ENCODE measurements at places on chromosomes 3 and 15. TPM values are rescaled to one million over a fixed set of nuclear protein-coding genes. Genes with fewer than 3 reads are reported as not detected.

- DNase-seq, result peak; percentile 48
Observed at GRCh38 chr3:155744626-155745324, at the start of gene PLCH1. Gene PLCH1, minus strand, starts transcription at chr3:155745071. Its CDS starts 40,847 bp downstream, at chr3:155704224.

VGLL4 gene
- 34.7 TPM for total RNA-seq

DNA sequence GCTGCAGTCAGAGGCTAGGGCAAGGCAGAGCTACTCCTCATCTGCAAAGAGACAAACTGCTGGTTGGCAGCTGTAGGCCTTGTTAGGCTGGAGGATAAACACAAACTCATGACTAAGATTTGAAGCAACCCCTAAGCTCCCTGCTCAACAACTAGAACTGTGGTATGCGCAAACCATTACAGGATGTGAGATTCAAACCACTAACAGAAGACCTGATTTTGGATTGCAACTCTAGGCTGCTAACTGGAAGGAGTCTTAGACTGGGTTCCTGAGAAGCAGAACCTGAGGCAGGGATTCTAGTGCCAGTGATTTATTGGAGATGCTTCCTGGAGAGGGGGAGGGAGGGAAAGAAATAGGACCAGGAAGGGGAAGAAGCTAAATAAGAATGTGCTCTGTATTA is 22.5 kb downstream of the CCR4 start:
- DNase-seq, result peak; percentile 14

GRCh38 chr3:17023006-17023664 is 138.4 kb downstream of the PLCL2 start:
- no peak for DNase-seq

DNA sequence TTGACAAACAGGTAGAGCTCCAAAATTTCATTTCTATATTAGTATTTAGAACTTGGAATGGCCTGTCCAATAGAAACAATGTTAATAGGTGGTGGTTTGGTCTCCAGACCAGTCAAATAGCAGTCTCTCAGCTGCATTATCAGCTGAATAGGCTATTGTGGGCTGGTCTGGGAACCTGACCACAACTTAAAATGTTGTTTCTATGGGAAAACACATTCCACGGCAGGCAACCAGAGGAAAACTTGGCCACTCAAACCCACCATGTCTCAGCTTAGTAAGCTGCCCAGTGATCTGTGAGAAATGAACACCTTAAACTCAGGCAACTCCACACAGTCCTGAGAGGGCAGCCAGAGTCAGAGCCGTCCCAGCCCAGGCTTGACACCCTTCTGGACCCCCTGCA is 20.4 kb downstream of the FBN1 start:
- no peak for DNase-seq

DNA sequence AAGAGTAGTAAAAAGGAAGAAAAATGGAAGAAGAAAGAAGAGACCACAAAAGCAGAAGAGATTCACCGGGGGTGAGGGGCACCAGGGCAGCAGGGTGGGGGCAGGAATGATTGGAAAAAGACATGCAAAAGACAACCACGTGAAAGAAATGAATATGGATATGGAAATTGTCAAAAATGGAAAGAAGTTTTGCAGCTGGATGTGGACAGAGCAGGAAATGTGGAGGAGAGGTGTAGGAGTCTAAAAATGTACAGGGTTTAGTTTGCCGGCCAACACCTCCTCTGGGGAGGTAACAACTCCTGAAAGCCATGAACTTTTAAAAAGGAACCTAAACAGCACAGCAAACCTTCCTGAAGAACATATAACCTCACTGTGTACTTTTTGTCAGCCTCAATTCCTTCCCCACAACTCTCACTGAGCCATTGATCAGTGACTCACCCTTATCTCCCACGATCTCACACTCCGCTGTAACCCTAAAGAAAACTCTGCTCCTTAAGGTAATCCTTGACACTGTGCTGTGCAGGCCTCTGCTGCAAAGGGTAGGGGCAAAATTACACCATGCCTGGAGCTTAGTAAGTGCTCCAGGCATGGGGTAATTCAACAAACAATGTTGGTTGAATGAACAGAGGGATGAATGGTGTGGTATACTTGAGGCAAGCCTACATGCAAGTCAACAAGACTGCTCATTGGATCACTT is 100.2 kb upstream of the BOC start:
- peak; percentile 45 for DNase-seq

- peak; percentile 24 for DNase-seq
Observed at GRCh38 chr15:95105229-95105628, 873.9 kb downstream of the MCTP2 start.

DNA sequence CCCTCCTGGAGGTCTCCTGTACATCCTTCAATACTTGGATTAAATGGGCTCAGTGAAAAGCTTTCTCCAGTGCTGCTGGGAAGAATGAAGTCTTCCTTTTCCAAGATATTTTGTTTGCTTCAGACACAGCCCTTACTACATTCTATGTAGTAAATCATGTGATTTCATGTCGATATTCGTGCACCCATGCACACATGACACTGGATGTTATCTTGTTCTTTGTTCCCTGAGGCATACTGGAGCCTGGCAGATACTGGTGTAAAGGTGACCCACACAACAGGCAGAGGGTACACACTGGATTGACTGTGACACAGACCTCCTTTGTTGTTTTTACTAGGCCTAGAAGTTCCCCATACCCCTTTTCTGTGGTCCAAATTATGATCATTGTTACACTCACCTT is 40.3 kb upstream of the ATP2C1 start:
- DNase-seq, result no peak

GRCh38 chr3:184485241-184485640 is 76.3 kb upstream of the EPHB3 start:
- no peak for DNase-seq

- DNase-seq, result no peak
Observed at GRCh38 chr15:27249760-27250109, 278.8 kb downstream of the GABRG3 start.

DNA sequence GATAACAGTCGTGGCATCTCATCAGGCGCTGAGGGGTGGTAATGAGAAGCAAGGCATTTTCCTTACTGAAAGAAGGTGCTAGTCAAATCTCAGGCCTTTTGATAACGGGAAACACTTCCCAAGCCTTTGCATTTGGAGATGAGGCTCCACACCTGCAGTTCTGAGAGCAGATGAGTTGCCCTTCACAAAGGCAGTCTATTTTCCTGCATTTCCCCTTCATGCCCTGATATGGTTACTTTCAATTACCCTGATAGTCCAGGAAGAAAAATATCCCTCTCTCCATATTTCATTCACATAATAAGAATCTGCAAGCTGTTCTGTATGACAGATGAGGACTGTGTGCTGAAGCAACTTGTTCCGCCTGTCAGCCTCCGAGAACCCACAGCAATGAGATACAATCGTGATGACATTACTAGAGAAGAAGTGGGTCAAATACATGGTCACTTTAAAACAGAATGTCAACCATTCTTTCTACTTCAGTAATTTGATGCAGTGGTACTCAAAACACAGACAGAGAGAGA is 25.0 kb downstream of the FHIT start:
- no peak for DNase-seq

GRCh38 chr3:42649783-42650182 is 3.7 kb upstream of the ZBTB47 start:
- DNase-seq, result no peak

GRCh38 chr3:29608414-29609327 is 327.8 kb downstream of the RBMS3 start:
- DNase-seq, result no peak

SHC4 gene
- 1.5 TPM for total RNA-seq

GRCh38 chr3:197327701-197328100 is 29.3 kb upstream of the DLG1 start:
- peak; percentile 80 for DNase-seq

MLF1 gene
- 11.8 TPM for total RNA-seq

- peak; percentile 18 for DNase-seq
Observed at GRCh38 chr3:32575451-32576113, 4.9 kb upstream of the DYNC1LI1 start.

LRRC31 gene
- not detected for total RNA-seq

GRCh38 chr3:197394464-197395321 is 96.3 kb upstream of the DLG1 start:
- DNase-seq, result peak; percentile 92

- peak; percentile 80 for DNase-seq
Observed at GRCh38 chr3:194574639-194575483, 58.4 kb downstream of the TMEM44 start.

DNA sequence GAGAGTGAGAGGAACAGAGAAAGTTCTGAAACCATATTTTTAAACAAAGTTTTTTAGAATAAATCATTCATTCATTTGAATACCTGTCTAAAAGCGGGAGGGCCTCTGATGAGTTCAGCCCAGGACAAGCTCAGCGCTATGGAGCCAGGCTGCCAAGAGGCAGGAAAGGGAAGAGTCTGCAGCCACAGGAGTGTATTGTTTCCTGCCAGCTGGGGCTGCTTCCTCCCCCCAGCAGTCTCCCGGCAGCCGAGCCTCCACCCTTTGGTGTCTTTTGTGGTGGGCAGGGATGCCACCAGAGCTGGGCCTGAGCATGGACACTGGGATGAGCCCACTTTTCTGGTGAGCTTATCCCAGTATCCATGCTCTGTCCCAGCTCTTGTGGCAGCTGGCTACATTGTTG is 199.5 kb upstream of the TPRG1 start:
- DNase-seq, result no peak

SPINK8 gene
- not detected for total RNA-seq

- DNase-seq, result peak; percentile 76
Observed at GRCh38 chr3:117903226-117903625, 1131.4 kb downstream of the IGSF11 start.

GRCh38 chr3:15206662-15207576 is 873 bp downstream of the CAPN7 start:
- peak; percentile 51 for DNase-seq

GRCh38 chr15:59119625-59120024 is 14.7 kb downstream of the CCNB2 start:
- no peak for DNase-seq

- peak; percentile 3 for DNase-seq
Observed at GRCh38 chr15:66145726-66146182, 107.8 kb downstream of the MEGF11 start.

FETUB gene
- not detected for total RNA-seq

Data from fibroblast of lung (primary cell).